Muscle of back (tissue), 13 donors: ENCODE measurements at places on chromosomes 1 and 21. TPM values are rescaled to one million over a fixed set of nuclear protein-coding genes. Genes with fewer than 3 reads are reported as not detected.
A peak's percentile ranks its signal among the peaks of the same experiment; 100 is the strongest.

The DRAXIN gene
- 0.39 TPM for polyA plus RNA-seq

The PAQR6 gene
- polyA plus RNA-seq: 3.6 TPM

The RAB25 gene
- 0.29 TPM for polyA plus RNA-seq

The GUCA2A gene
- polyA plus RNA-seq: not detected

The LEFTY1 gene
- polyA plus RNA-seq: 0.26 TPM

The KLHDC9 gene
- polyA plus RNA-seq: 0.43 TPM

The NOS1AP gene
- polyA plus RNA-seq: 0.89 TPM

The OLIG1 gene
- polyA plus RNA-seq: 0.54 TPM

The TTLL7 gene
- polyA plus RNA-seq: 17.6 TPM

The BARHL2 gene
- not detected for polyA plus RNA-seq

DNA sequence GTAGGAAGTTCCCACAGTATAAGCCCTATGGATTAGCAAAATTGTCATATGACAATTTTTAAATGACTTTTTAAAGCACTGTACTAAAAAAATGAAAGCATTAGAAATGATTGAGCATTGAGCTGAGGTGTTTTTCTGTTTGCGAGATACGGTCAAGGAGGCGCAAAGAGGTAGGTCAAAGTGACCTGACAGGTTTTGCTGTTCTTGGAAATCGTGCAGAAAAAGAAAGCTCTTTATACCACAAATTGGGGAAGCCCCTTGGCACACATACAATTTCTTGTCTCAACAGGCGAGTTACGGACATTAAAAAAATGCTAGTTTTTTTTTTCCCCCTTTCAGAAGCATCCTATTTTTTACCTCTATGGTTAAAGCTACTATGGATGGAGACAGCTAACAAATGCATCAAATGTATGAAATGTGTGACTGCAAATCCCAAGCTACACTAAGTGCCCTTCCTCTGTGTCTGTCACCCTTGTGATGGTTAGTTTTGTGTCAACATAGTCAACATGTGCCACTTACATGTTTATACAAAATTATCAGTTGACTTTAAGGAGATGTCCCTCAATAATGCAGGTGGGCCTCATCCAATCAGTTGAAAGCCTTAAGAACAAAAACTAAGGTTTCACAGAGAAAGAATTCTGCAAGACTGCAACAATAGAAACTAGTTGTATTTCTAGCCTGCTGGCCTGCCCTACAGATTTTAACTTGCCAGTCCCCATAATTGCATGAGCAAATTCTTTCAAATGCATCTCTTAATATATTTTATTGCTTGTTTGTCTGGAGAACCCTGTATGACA, 29.3 kb downstream of the CRYZ start:
- no peak for DNase-seq

DNA sequence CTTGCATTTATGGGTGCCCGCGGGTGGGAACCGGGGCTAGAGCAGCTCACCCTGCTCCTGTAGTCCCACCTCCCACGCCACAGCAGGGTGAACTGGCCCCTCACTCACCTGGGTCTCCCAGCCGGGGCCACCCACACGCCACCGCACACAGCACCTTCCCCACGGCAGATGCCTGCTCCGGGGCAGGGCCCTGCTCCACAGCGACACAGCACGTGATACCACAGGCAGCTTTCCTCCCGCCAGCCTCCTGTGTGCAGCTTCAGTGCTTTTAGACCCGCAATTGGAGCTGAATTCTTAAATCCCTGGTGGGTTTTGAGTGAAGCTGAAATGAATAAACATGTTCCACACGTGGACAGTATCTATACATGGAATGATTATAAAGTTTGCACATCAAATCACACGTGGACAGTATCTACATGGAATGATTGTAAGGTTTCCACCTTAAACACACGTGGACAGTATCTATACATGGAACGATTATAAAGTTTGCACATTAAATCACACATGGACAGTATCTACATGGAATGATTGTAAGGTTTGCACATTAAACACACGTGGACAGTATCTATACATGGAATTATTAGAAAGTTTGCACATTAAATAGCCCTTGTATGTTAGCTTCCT, 93.1 kb upstream of the COL6A1 start:
- DNase-seq: no peak

DNA sequence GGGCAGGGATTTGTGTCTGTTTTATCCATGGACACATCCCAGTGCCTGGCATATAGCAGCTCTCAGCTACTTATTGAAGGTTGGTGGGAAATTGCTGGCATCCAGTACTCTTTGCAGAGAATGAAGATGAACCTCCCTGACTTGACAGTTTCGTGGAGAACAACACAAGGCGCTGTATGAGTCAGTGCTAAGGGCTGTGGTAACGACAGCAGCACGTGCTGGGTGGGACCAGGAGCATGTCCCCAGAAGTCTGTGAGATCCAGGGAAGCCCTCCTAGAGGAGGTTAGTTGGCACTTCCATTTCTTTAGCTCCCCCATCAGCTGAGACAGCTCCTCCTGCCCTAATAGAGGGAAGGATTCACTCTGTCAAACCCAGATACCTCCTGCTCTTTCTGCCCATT, 25.9 kb upstream of the IL19 start:
- DNase-seq: no peak

DNA sequence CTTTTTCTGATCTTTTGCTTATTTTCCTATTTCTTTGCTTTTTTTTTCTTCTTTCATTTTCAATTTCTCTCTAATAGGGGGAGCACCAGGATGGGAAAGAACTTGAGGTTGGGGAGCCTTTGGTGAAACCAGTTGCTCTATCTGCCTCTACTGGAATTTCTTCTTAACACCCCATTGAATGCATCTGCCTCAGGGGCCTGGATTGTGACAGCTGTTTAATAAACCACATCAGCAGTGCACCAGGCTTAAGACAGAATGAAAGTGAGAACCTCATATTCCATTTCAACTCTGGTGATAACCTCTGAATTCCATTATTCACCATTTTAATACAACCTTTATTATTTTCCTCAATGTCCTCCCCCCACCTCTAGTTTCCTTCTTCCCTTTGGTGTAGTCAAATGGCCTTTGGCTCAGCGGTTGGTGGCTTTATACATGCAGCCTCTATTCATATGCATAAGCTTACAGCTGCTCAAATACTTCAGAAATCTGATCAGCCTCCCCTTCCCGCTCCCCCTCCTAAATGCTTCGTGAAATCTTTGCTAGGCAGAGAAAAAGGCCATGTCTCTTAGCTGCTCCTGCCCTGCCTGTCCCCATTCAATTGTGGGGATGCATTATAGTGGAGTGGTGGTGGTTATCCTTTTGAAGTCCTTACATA, 537.3 kb upstream of the PLXNA2 start:
- DNase-seq: peak; percentile 34

DNA sequence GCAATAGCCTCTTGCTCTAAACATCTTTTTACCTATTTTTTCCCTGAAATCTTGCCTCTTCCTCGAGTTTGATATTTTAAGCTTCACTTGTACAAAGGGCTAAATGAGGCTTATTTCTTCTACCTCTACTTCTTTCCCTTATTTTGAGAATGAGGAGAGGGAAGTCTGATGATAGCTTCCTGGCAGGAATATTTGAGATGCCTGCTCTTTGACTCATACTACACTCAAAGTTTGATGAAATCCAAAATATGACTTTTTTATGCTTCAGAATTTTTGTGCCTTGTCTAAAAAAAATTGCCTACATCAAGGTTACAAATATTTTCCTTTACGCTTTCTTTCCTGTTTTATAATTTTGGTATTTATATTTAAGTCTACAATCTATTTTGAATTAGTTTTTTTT, 624.4 kb upstream of the PLXNA2 start:
- no peak for DNase-seq

- peak; percentile 94 for DNase-seq
Observed at GRCh38 chr1:91851130-91852010, 34.6 kb downstream of the TGFBR3 start.

GRCh38 chr21:44802396-44803153, 955 bp upstream of the UBE2G2 start:
- no peak for DNase-seq

DNA sequence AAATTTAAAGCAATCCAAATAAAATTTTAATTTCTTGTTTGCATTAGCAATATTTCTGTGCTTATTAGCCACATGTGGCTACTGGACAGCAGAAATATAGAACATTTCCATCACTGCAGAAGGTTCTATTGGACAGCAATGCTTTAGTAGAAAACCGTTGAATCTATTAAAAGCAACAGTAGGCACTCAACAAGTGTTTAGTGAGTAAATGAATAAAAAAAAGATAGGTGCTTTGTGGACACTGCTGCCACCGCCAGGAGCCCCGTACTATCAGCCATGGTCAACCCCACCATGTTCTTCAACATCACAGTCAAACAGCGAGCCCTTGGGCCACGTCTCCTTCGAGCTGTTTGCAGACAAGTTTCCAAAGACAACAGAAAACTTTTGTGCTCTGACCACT, 74.5 kb upstream of the MUTYH start:
- no peak for DNase-seq

DNA sequence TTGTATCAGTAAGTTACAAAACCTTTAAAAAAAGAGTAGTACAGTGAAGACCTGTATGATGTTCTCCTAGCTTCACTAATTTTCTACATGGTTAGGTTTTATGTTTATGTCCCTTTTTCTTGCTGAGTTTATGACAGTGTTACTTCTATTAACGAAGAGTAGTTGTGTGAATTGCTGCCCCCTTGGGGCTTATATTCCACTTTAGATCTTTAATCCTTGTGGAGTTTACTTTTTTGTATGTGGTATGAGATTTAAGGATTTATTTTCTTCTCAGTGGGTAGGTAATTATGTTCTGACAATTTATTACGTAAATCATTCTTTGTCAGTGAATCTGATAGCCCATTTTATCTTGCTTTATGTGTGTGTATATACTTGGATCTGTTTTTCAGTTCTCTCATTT, 14.8 kb downstream of the KCTD3 start:
- DNase-seq: no peak

DNA sequence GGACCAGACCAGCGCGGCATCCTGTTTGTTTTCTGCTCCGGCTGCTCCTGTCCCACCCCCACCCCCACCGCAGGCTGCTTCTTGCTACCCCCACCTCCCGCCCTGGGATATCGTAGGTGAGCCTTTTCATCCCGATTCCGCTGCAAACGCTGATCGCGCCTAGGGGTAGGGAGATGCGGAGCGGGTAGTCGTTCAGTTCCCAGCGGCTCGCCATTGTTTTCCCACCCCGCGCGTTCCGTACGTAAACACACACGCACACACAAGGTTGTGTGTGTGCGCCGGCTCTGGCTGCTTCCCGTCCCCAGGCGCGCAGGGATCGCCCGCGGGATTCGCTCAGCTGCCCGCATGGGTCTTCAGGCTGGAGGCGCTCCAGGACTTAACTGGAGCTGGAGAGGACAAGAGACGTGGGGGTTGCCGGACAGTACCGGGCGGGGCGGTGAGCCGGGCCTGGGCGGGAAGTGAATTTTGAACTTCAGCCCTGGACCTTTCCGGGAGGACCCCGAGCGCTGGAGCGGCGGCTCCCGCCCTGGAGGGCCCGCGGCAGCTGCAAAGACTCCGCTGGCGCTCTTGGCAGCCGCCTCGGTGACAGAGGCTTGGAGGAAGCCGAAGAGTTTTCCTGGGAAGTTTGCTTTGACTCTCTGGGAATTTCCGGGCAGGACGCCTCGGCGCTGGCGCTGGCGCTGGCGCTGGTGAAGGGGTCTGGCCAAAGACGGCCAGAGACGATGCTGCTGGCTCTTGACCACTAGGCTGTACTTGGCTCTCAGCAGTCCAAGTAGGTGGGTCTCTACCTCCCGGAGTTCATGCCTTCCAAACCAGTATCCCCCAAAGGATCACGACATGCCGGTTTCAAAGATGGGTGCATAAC, 1.6 kb downstream of the SOX13 start:
- peak; percentile 86 for DNase-seq

DNA sequence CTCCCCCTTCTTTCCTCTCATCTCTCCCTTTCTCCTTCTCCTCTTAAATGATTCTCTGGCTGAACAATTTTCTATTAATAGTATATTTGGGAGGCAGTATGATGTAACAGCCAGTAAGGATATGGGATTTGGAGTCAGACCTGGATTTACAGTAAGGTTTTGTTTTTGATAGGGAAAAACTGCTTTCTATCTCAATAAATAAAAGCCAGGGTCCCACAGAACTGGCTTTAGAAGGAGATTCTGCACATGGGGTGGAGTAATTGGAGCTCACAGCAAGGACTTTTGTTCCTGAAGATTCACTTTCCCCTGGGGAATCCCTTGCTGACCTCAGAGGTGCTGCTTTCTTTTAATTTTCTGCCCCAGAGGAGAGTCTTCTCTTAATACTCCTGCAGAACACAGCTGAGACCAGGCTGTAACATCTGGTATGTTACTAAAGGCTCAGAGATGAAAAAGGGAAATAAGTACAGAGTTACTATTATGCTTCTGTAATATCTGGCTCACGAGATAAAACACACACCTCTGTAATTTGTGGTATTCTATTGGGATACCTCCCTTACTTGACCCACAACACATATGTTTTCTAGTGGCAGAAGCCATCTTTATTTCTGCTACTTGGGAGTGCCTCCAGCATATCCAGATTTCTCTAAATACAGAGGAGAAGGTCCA, 13.4 kb downstream of the EPB41 start:
- DNase-seq: peak; percentile 51

GRCh38 chr1:59769736-59770095, 45.0 kb upstream of the HOOK1 start:
- no peak for DNase-seq

DNA sequence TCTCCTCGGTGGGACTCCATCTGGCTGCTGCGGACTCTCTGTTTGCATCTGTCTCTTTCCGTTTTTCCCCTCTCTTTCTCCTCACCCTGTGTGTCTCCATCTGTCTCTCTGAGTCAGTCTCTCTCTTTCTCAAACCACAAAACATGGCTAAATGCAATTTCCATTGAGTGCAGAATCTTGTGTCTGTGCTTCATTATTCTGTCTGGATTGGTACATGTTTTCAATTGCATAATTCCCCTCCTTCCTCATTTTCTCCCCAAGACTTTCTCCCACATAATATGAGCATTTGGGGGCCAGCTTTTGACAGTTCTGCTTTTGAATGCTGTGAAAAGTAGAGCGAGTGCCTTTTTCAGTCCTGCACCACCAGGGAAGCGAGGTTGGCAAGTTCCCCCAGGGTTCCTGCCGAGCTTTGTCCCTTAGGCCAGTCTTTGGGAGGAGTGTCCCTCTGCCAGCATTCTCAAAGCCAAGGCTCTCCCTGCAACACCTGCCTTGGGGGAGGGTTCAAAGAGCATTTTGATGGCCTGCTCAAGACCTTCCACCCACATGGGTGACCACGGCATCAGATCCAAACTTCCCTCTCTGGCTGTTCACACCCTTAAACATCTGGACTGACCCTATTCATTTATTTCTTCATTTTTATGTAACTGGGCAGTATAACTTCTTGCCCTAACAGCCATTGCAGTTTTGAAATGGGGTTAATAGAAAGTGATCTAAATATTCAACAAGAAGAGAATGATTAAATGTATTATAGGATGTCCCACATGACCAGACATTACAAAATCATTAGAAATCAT, 32.8 kb upstream of the SCMH1 start:
- DNase-seq: no peak

DNA sequence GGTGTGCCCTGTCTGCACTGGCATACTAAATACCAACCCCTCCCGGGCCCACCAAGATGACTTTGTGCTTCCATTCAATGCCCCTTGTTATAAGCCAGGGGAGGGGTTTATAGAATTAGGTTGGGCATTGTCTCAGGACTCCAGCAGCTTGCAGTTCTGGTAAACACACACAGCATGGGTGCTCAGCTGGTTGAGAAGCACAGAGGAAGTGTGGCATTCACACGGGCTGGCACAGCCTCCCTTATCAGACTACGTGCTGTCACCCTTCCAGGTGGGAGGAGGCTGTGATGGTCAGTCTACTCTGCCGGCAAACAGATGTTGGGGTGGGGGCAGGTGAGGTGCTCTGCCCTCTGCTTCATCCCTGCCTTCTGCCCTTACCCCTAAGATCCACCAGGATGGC, 15.0 kb upstream of the SLC6A17 start:
- DNase-seq: no peak
